Osteocyte (in vitro differentiated cells): ENCODE measurements at places on chromosomes 13 and 19. TPM values are rescaled to one million over a fixed set of nuclear protein-coding genes. Genes with fewer than 3 reads are reported as not detected.

GRCh38 chr13:98187965-98188261 is 10.8 kb upstream of the RNF113B start:
- DNase-seq: no peak

ZBTB32 gene
- not detected in 2 replicates for total RNA-seq

- no peak for DNase-seq
Observed at GRCh38 chr13:78102121-78102677, 183.6 kb upstream of the EDNRB start.

DNA sequence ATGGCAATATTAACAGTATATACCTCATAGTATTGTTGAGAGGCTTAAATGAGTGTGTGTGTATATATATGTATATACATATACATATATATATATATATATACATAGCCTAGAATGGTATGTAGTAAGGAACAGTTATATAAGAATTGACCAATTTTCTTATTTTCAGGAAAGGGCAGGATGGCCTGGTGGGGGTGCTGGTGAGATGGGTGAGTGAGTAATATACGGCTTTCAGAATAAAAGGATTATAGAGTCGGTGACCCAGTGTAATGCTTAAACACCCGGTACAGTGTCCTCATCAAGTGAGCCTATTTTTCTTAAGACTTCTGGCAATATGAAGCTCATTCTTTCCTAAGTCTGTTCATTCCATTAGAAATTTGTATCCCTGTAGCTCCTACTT is 11.7 kb upstream of the FAM216B start:
- no peak for DNase-seq

DHDH gene
- 0.67 TPM in 1 of 2 replicates, not detected in the other for total RNA-seq

GRCh38 chr13:25879466-25879865 is 172.3 kb downstream of the SHISA2 start:
- DNase-seq: no peak

DNA sequence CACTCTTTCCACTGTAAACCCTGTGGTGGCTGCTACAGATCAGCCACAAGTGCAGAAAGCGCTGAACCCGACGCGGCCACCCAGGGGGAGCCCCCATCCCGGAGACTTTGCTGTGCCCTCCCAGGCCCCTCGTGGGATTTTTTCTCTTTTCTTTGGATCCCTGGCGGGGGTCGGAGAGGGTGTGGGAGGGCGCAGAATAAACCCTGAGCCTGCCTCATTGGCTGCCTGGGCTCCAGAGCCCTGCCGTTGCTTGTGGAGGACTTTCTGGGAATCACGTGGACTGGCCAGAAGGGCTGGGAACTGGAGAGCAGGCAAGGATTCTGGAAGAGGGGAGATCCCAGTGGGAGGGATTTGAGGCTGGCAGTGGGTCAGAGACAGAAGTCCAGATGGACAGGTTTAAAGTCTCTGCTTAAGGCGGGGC is 24.9 kb downstream of the GADD45B start:
- no peak for DNase-seq
